Stimulated activated CD4-positive, alpha-beta T cell treated with anti-CD3 and anti-CD28 coated beads, Interleukin-2, amount 100 ng/mL, for 4 hours (primary cell): ENCODE measurements at places on chromosomes 11 and 22.
A peak's percentile ranks its signal among the peaks of the same experiment; 100 is the strongest.

DNA sequence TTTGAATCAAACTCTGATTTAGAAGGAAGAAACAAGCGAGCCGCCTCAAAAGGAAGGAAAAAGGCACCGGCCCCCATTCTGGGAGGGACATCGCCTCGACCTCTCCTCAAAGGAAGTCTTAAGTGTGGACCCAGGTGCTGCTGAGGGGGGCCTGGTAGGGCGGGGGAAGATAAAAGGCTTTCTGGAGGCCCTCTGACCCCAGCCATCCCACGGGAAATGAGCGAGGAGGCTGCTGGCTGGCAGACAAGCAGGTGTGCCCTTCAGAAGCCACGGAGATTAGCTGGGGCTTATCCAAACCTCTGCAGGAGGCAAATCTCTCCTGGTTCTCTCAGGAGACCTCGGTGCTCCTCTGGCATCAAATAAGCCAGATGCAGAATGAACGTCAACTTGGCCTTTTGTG lies 171.4 kb upstream of the BLID start:
- no peak for DNase-seq

DNA sequence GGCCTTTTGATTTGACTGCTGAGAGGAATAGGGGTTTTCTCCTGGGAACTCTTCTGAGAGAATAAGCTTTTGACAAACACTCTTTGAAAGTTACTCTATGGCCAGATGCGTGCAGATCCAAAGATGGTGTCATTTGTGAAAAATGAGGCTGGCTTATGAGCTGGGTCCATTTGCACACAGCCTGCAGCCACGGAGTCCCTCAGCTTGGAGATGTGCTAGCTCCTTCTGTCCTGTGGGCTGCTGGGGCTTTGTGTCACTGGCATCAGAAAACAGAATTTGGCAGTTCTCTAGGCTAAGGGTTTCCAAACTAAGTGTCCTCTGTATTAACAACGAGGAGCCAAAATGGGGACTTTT lies 702.4 kb downstream of the NTM start:
- no peak for DNase-seq

- DNase-seq = no peak
Measured at GRCh38 chr11:33942954-33943353, 51.1 kb upstream of the LMO2 start.

- DNase-seq = no peak
Measured at GRCh38 chr22:39655831-39656230, 85.3 kb downstream of the CACNA1I start.

DNA sequence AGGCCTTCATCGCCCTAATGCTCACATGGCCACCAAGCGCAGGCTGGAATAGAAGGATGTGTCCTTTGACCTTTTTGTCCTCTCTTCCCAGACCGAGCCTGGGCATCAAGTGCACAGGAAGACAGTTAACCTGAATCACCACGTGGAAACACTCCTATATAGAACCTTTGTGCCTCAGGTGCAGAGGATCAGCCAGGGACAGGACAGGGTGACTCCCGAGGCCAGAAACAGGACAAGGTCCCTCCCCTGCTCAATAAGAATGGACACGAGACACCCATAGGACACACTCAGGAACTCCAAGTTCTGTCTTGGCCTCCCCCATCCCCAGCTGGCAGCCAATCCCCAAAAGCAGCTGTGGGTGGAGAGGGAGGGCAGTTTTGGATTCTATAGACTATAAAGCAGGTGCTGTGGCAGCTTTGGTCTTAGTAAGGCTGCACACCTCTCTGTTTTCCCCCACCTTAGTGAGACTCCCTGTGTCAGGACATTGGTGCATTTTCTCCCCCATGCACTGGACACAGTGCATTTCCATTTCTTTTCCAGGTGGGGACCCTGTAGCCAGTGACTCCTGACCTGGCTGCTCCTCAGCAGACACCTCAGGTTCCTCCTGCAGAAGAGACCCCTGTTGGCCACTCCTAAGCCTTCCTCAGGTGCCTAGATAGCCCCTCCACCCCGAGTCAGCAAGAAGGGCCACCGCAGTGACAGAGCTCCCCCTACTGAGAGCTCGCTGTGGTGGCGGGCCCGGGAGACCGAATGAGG lies 43.6 kb upstream of the POU2AF1 start:
- DNase-seq = peak; percentile 57

DNA sequence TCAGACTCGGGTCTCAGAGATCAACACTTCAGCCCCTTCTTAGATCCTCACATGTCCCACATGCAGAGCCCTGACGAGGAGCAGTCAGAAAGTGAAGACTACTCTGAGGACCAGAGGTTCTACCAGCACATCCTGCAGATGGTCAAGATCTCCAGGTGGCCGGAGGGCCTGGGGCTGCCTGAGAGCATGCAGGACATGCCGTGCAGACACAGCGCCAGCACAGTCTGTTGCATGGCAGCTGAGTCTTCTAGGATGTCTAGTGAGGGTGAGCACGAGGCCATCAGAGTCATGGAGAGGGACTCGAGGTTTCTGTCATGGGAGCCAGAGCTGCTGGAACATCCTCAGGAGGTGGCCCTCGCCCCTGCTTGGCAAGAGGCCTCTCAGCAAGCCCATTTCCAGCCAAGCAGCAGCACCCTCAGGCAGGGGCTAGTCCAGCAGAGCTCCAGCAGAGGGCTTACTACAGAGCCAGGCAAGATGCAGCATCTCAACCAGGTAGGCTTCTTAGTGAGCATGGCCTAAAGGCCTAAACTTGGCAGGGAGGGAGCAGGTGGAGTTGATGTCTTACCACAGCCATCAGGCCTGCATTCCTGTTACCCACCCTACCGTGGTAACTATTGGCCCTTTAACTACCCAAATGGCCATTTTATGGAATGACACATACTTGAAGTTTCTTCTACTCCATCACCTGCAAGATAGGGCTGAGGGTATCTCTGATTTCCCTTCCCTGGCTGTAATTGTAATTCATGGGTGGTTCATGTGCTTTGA lies 28.7 kb downstream of the CEP164 start:
- DNase-seq = no peak

DNA sequence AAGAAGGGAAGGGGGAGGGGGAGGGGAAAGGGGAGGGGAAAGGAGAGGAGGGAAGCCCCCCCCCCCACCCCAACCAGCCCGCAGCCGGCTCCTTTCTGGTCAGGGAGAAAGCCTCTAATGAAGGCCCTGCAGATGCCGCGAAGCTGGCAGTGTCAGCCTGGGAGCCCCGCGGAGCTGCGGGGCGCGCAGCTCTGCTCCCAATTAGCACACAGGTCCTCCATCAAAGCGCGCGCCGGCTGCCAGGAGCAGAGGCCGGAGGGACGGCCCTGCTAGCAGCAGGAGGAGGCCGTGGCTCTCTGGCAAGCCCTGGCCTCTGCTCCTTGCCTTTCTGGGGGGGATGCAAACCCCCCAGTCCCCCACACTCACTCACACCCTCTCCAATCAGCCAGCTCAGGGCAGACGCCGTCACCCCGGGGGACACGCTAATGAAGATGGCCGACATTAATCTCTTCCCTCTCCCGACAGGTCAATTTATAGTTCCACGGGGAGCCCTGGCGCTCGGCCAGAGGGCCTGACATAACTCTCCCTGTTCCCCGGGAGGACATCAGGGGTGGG lies 70.5 kb upstream of the TCF20 start:
- no peak for DNase-seq

- no peak for DNase-seq
Measured at GRCh38 chr22:45484742-45485141, 17.9 kb upstream of the FBLN1 start.

- DNase-seq = no peak
Measured at GRCh38 chr11:45294499-45294898, 8.4 kb upstream of the SYT13 start.

GRCh38 chr11:114034956-114035355 lies 24.6 kb upstream of the ZBTB16 start:
- DNase-seq = no peak

DNA sequence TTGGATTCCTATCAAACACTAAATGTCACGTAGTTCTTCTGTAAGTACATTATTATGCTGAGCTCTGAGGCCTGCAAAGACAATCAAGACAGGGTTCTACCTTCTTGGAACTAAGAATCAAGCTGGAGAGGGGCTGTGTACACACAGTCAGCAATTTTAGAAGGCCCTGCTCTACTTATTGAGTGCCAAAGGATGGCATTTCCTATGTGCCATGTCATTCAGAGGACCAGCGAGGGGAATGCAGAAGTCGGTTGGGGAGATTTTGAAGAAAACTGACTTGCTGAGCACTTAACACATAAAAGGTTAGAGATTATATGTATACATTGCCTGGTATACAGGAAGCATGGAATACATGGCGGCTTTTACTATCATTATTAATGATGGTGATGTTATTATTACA lies 5.3 kb downstream of the SLC37A2 start:
- DNase-seq = no peak
